ENCODE measurements at places on chromosomes 5 and 9. TPM values are rescaled to one million over a fixed set of nuclear protein-coding genes. Genes with fewer than 3 reads are reported as not detected.

DNA sequence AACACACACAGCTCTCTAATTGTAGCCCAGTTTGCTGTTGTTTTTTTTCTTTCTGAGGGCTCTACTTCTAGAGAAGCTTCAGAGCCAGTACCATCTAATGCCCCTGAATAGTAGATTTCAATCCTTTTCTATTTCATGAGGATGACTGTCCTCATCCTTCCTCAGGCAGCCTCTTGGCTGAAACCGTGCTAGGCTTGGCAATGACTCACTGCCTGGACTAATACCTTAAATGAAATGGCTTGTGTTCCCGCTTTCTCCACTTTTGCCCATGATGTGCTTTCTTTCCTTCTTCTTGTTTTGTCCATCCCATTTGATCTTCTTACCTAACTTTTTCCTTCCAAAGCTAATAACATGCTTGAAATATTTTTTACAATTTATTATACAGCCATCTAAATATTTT is 80.1 kb downstream of the ITGA1 start:
- DNase-seq = no peak

DNA sequence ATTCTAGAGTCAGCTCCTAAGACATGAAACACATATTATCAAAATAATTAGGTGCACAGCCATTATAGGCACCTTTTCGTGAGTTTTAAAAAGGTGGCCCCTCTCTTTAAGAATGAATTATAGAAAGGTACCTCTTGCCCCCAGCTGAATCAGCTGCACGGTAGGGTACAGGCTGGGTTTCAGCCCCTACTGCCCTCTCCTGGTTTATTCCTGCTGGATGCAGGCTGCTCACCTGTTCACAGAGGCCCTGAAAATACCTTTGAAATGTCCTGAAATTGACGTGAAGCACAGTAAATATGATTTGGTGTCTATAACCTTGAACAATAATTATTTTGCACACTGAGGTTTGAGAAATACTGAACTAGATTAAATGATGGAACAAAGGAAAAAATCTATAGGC is 504.8 kb upstream of the SGCD start:
- no peak for DNase-seq

DNA sequence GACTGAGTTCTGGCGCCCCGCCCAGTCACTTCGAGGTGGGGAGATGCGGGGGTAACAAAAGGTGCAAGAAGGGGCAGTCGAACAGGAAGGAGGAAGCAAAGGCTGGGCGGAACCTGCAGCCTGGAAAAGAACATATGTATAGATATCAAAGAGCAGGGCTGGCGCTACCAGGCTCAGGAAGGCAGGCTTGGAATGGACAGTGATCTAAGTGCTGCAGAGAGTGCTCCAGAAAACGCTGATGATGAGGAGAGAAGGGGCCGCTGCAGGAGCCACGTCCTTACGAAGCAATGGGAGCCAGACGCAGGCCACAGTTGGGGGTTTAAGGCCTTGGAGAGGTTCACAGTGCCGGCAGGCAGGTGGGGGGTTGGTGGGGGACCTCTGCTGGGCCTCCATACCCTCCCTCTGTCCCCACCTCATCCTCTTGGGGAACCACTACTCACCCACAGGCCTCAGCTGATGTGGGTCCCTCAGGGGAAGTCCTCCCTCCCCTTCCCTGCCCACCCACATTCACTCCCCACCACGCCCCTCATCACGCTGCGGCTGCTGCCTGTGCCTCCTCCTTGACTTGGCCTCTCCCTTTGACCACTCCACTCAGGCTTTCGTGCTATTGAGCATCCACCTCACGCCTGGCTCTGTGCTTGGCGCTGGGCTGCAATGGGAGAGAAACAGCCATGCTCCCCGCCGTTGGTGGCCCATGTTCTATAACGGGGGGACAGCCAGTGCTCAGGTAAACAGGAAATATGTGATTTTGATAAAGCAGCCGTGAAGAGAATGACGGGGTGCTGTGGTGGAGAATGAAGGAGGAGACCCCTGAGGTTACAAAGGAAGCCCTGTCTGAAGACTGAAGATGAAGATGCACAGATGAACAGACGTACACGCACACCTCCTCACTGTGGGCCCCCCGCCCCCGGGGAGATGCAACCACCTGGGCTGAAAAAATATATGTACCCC is 40.5 kb upstream of the RPL26L1 start:
- no peak for DNase-seq

DNA sequence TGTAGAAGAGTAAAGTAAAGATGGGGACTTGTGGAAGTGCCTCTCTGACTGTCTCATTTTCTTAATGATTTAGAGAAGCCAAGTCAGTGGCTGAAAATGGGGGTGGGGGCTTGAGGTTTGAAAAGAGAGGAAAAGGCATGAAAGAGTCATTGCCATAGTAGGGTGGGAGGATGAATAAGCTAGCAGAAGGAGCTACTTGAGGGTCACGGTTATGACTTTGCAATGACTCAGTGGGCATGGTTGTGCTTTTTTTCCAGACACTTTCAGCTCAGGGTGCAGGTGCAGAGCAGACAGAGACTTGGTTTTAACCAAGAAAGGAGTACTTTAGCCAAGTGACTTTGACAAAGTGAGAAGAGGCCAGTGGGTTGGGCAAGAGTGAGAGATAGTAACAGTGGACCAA is 117.8 kb downstream of the PTTG1 start:
- DNase-seq = no peak

DNA sequence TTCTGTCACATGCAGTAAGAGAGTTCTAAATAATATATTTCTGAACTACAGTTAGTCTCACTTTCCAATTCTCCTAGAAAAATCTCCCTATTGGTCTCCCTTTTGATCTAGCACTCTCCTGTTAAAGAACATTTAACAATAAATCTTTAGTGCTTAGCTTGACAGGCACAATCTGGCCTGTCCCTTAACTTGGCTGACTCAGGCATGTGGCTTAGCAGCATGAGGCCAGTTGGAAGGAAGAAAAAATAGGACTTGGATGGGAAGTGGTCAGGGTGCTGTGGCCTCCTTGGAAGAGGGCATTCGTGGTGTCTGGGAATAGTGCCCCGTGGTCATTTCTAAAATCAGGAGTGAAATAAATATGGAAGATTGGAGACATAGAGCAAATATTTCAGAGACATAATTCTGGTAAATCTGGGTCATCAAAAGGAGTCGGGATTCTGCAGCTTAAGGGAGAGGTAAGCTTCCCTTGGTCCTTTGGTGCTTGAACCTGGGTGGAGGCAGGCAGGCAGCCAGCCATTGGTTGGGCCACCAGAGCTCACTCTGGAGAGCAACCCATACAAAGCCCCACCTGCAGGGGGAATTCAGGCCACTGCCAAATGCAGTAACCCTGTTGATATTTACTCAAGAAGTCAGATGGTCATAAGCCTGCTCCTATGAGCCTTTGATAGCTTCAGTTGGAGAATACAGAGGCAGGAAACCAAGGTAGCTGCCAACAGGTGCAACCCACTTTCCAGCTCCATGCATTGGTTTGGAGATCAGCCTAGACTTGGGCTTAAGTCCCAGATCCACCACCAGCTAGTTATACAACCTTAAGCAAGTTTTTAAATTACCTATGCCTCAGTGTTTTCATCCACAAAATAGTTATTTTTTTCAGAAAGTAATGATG is 28.8 kb upstream of the TLE4 start:
- no peak for DNase-seq

DNA sequence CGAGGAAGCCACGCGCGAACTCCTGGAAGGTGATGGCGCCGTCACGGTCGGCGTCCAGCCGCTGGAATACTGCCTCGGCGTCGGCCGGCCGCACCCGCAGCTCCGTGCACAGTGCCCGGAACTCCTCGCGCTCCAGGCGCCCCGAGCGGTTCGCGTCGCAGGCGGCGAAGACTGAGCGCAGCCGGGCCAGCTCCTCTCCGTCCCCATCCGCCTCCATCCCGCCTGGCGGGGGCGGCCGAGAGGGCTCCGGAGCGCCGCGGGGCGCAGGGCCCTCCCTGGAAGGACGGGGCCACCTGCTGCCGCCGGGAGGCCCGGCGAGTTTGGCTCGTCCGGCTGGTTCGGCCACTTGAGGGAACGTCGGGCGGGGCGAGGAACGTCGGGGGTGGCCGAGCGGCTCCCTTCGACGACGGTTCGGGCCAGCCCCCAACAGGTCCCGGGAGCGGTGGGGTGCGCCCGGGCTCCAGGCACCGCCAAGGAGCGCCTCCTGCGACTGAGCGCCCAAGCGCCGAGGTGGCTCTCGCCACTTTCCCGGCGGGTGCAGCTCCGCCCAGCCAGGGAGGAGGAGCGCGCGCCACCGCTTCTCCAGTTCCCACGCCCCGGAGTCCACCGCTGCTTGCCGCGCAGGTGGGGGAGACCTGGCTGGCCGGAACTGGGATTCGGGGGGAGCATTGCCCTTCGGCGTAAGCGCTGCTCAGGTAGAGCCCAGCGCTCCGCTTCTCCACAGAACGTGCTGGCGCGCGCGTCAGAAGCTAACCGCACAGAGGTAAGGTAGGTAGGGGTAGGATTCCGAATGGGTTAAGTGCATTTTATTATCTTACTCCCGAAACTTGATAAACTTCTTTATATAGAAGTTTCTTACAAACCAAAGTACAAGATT is at the start of gene RASEF:
Gene RASEF (minus strand): TSS at position 492 of the 877 bp plus-strand sequence. CDS start 275 bp downstream, at position 217.
- no peak for DNase-seq

Gene C5orf34
- polyA plus RNA-seq = 4.7 TPM

Gene RFX3
- polyA plus RNA-seq = 2.2 TPM
